ENCODE measurements at places on chromosomes 2 and 18.

- no peak for DNase-seq
These were observed 19.4 kb upstream of the KIF1A start for GRCh38 chr2:240839152-240840143.

DNA sequence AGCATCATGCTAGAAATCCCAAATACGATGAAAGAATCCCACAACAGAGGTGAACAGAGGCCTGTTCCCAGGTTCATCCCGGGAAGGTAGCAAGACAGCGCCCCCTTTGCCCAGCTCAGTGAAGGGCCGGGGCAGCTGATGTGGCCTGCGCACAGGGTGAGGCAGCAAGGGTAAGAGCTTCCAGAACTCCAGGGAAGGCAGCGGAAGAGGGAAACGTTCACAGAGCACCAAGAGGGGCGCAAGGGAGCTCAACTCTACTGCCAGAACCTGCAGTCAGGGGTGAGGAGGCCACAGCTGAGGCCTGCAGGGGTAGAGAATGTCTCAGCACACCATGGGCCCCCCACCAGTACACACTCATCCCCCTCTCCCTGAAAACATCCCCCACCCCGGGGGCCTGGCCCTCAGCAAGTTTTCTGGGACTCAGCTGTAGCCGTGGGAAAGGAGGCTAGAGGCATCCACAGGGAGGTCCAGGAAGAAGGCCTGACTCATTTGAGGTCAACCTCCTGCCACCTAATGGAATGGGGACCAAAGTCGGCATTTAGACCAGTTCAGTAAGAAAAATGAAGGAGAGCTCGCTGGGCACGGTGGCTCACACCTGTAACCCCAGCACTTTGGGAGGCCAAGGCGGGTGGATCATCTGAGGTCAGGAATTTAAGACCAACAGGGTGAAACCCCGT lies 95.6 kb upstream of the ASAP2 start:
- DNase-seq: no peak

- no peak for DNase-seq
These were observed 437.5 kb downstream of the NR4A2 start for GRCh38 chr2:155895016-155895415.

GRCh38 chr2:181052523-181052891 lies 72.1 kb downstream of the UBE2E3 start:
- no peak for DNase-seq

DNA sequence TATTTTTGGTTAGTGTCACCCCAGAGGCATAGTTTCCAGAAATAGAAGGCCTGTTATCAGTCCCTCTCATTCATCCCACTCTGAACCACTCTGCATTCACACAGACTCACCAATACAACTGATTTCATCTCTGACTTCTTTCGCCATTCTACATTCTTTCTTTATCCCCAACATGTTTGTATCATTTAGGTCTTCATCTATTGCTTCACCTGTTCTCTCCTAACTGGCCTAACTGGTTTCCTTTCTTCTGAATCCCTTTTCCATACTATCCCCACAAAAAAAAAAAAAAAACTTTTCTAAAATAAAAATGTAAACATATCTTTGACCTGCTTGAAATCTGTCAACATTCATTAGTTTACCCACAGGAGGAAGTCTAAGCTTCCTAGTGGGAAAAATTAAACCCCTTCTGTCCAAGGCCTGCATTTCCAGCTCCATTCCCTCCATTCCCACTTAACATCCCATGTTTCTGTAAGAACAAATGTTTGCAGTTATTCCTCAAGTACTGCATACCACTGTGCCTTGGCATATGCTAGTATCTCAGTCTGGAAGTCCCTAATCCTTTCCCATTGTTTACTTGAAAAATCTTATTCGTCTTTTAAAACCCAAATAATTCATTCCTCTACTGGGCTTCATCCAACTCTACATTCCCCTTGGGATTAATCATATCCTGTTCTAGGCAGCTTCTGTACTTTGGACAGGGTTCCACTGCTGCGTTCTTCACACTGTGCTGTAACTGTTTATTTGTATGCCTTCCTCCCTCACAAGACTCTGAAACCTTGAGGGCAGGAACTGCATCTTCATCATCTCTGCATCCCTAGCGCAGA lies 68.5 kb downstream of the FIGN start:
- peak; percentile 73 for DNase-seq

- DNase-seq: no peak
These were observed 584.3 kb downstream of the ADCYAP1 start for GRCh38 chr18:1488957-1489356.

DNA sequence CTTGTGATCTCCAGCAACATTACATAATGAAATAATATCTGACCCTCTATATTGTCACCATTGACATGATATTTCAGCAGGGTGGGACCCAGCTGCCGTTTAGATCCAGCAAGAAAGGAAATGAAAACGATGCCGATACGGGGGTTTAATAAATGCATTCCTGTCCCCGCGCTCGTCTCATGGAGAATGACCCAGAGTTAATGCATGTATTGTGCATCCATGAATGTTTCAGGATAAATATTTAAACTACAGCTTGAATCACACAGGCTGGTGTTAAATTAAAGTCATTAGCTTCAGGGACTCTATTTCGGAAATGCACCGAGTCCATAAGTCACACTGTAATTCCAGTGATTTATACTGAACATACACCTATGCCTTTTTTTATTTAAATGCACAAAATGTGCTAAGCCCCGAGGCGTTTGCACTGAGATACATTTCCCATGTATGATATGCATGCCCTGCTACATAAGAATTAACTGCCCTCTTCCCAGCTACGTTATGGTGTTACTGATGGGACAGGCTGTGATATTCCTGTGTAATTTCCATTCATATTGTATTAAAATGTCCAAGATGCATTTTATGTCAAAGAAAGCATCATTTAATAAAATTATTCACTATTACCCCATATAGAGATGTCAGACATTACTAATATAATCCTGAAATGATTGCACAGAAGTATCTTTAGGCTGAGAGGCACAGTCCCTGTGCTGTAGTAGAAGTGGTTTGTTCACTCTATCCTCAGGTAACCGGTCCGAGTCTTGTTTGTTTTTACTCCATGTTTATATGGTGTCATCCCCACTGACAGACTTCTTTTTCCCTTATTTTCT lies 109.3 kb upstream of the ZNF516 start:
- no peak for DNase-seq

DNA sequence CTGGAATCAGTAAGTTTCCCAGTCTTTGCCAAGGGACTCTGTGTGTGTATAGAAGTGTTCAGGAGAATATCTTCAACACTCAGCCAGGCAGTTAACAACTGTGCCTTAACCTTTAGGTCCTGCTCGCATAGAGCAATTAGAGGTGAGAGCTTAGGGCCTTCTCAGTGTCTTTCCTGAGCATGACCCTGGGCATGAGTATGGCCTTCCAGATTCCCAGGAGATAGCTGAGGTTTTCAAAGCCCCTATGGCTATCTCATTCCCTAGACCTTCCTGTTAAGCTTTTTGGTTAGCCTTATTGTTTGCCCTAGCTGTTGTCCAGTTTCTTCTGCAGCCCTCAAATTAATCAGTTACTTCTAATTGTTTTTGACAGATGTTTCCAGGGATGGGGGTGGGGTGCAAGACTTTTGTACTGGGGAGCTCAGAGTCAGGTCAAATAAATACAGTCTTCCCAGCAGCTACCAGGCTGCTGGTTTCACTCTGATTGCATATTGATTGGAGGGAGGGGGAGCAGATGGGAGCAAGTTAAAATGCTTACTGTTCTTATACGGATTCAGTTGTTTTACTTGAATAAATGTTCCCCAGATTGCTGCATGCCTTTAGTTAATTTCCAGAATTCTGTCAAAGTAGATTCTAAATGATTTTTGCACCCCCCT lies 23.1 kb downstream of the PDK1 start:
- no peak for DNase-seq

DNA sequence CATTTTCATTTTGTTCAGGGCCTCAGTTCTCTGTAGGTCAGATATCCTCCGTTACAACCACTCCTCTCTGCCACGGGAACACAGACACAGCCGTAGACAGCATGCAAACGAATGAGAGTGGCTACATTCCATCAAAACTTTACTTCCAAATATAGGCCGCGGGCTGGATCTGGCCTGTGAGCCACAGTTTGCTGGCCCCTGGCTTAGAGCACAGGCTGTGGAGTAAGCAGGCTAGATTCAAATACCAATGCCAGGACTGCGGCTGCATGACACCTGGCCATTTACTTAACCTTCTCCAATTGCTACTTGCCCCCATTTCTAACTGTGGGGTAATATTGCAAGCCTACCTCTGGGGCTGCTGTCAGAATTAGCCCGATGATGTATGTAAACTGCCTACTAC lies 325.8 kb upstream of the POU3F3 start:
- no peak for DNase-seq

- DNase-seq: no peak
These were observed 8.2 kb downstream of the PTGR3 start for GRCh38 chr18:75200605-75201280.

GRCh38 chr18:22939649-22940048 lies 6.5 kb downstream of the RBBP8 start:
- no peak for DNase-seq

DNA sequence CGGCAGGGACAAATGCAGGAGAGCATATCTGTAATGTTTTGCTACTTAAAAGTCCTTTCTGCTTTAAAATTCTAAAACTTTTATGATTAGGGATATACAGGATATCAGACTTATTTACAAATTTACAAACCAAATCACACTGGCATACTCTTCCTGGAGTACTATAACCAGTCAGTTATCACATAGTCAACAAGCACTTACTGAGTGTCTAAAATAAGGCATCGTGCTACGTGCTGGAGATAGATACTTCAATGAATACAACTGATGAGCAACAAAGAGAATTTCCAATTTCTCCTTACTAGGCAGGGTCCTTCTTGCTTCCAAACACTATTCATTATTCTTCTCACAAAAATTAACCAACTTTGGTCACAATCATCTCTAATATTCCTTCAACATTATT lies 113.5 kb downstream of the PLEKHM3 start:
- no peak for DNase-seq

- no peak for DNase-seq
These were observed 49.0 kb upstream of the TFCP2L1 start for GRCh38 chr2:121333834-121334558.

- DNase-seq: no peak
These were observed 11.8 kb downstream of the DAPL1 start for GRCh38 chr2:158806941-158807340.

GRCh38 chr2:204321910-204322751 lies 223.1 kb upstream of the PARD3B start:
- peak; percentile 7 for DNase-seq

DNA sequence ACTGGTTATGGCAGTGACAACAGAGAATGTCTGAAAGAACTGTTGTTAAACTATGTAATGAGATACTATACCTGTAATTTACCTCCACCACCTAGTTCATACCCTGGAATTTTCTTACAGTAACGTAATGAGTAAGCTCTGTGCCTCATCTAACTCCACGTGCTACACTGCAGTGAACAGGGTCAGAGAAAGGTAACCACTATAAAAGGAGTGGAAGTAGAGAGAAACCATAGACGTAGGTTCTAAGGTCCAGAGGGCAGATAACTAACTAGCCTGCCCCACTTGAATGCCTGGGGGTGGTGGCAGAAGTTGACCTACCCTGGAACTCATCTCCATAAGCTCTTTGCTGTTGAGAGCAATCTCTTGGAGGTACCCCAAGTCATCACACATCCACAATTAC lies 32.0 kb upstream of the B4GALT6 start:
- no peak for DNase-seq

DNA sequence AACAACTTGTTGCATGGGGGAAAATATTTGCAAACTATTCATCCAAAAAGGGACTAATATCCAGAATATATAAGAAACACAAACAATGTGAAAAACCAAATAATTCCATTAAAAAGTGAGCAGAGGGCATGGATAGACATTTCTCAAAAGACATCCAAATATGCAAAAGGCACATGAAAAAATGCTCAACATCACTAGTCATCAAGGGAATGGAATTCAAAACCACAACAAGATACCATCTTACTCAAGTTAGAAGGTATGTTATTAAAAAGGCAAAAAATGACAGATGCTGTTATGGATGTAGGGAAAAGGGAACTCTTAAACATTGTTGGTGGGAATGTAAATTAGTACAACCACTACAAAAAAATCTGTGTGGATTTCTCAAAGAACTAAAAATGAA lies 396.5 kb downstream of the CCDC85A start:
- peak; percentile 37 for DNase-seq

DNA sequence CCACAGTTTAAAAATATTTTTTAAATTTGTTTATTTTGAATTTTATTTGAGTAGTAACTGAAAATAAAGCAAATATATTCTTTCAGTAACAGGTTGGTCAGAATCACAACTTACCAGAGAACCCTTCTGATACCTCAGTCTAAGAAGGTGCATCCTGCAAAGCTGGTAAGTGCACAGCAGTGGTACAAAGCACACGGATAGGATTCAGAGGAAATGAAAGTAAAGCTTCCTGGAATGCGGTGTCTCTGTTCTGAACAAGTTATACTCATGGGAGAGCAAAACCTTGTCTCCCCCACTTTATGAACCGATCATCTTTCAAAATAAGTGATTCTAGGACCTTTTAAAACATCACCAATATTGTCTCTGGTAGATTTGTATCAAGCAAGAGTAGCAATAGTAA lies 398.3 kb downstream of the TMX3 start:
- DNase-seq: peak; percentile 49

- no peak for DNase-seq
These were observed 477.5 kb upstream of the MEIS1 start for GRCh38 chr2:65957454-65957853.

DNA sequence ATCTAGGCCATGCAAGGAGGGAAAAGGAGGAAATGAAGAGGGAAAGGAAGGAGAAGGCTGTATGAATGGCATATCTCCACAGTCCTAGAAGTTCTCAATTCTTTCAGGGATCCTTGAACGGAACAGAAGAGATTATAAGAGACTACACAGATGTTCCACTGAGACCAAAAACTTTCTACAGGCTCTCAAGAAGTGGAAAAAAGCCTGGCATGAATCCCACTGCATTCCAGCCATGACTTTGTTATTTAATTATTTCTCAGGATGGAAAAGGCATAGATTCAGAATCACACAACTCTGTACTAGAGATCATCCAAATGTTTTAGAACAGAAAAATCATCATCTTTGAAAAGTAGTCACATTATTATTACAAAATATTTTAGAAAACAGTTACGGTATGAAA lies 131.7 kb upstream of the CDH20 start:
- peak; percentile 11 for DNase-seq

DNA sequence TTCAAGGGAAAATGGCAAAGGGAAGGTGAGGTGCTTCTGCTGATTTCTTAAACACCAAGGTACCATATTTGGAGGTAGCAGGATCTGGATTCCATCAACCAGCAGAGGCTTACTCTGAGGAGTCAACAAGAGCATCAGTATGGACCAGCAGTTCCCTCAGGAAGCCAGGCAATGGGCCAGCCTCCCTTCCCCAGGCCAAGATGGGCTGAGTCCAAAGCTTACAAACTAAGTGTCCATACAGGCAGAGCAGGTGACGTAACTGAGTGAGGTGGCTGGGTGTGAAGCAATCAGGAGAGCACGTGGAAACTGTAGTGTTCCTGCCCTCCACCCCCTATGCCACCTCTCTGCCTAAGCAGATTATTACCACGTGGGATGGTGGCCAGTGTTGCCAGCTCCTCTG lies 134.2 kb upstream of the HNRNPA3 start:
- peak; percentile 5 for DNase-seq

- DNase-seq: no peak
These were observed 129.2 kb upstream of the KCNH7 start for GRCh38 chr2:162967811-162968210.

- DNase-seq: peak; percentile 65
These were observed 10.8 kb downstream of the AGFG1 start for GRCh38 chr2:227482638-227483340.

- no peak for DNase-seq
These were observed 45.0 kb downstream of the MBD5 start for GRCh38 chr2:148065936-148066335.
